ENCODE measurements at places on chromosomes 11 and 22. TPM values are rescaled to one million over a fixed set of nuclear protein-coding genes. Genes with fewer than 3 reads are reported as not detected.

OR51E2 gene
- polyA plus RNA-seq: 0.79 TPM

OR52E8 gene
- not detected for polyA plus RNA-seq

PACSIN3 gene
- 15.3 TPM for polyA plus RNA-seq

HTR3A gene
- polyA plus RNA-seq: not detected

PRODH gene
- not detected for polyA plus RNA-seq

SELENOM gene
- polyA plus RNA-seq: 89.0 TPM

CCDC87 gene
- polyA plus RNA-seq: 0.11 TPM

RFPL1 gene
- not detected for polyA plus RNA-seq

CXCR5 gene
- polyA plus RNA-seq: not detected

NRXN2 gene
- not detected for polyA plus RNA-seq

ABCG4 gene
- 0.30 TPM for polyA plus RNA-seq

WNT7B gene
- 0.56 TPM for polyA plus RNA-seq

KCNJ5 gene
- not detected for polyA plus RNA-seq

- no peak for DNase-seq
Observed at GRCh38 chr22:47851586-47851985, 1089.1 kb downstream of the TBC1D22A start.

GRCh38 chr11:19800162-19800561, 87.5 kb downstream of the NAV2 start:
- DNase-seq: no peak

GRCh38 chr11:78876676-78877075, 302.0 kb upstream of the NARS2 start:
- DNase-seq: no peak

- DNase-seq: no peak
Observed at GRCh38 chr11:31246451-31247165, 122.9 kb downstream of the DCDC1 start.

DNA sequence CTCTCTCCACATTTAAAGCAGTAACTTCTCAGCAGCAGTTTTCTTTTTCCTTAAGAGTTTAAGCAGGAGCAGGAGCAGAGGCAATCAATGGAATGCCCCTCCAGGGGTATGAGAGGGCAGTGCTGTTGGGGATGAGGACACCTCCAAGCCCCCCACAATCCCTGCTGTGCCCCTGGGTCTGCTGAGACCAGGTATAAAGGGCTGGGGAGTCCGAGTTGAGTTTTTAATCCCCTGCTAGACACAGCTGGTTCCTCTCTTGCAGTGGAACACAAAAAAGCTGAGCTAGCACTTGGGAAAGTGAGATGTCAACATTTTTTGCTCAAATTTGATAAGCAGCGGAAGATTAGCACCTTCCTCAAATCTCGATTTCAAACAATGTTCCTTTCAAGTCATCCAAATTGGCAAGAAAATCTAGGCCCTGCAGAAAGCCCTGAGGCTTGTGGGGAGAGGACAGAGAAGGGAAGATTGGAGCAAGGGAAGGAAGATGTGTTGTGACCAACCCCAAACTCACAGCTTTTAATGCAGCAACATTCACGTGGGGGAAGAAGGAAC, 581.9 kb downstream of the SOX6 start:
- no peak for DNase-seq

GRCh38 chr22:27990879-27991278, 71.8 kb upstream of the PITPNB start:
- no peak for DNase-seq

- DNase-seq: no peak
Observed at GRCh38 chr11:122521626-122522025, 133.9 kb upstream of the UBASH3B start.

GRCh38 chr22:48739348-48740085, 1088.2 kb downstream of the BRD1 start:
- no peak for DNase-seq

DNA sequence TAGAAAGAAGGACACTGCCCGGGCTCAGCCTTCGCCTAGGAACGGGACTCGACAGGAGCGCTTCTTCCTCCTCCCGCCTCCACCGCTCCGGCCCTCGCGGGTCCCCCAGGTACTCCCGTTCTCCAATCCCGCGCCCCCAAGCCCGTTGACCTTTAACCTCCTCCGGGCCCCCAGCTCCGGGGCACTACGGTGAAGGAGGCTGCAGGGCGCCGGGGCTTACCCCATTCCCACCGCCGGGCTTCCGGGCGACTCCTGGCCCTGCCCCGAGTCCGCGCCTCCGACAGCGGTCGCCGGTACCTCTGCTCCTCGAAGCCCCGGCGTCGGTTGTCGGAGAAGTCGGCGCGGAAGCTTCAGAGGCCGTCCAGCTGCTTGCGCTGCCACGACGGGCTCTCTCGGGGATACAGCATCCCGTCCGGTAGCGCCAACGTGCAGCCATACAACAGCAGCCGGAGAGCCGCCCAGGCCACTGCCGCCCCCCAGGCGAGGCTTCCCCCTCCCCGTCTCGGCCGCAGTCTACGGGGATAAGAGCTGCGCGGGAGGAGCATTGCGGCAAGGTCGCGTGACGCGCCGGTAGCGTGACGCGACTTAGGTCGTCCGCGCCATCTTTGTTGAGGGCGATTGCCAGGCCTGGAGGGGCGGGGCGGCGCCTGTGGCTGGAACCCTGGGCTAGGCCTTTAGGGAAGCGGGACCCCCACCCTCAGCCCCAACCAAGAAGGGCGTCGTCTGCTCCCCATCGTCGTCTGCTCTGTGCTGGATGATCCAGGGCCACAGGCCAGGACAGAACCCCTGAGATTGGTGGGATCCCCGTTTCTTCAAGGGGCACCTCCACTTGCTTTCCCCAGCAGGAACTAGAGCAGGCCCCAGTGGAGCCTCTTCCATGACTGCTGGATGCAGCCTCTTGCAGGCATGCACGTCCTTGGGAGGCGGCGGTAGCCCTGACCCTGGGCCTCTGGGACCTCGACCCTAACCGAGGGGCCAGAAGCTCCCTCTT, 26.3 kb downstream of the RGL4 start:
- DNase-seq: peak; percentile 63

DNA sequence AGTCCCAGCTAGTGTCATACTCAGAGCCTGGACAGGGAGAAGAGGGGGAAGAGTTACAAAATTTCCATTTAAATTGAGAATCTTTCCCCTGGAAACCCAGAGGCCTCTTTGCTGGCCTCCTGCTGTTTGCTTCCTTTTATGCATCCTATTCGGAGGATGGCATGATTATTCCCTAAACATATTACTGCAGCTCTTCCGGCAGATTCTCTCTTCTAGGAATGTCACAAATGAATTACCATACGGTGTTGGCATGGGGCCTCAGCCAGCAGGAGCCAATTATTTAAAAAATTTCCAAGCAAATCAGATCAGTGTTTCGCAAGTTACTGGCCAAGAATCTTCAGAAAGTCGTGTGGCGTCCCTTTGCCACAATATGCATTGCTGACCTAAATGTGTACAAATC, 326.7 kb upstream of the NCAM1 start:
- no peak for DNase-seq

DNA sequence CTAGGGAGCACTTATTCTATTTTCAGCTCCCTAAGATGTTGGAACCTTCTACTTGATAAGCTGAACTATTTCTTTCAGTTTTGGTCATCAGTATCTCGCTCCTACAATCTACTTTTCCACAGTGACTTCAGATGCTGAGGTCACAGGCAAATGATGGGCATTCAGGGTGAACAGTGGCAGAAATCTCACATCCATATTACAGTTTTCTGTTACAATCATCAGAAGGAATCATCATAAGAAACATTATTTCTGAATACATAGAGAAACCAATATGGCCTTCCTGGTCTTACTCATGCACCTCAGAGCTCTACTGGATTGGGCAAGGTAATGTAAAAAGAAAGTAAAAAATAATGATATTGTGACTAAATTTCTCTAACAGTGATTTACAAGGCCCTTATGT, 39.4 kb upstream of the DDI1 start:
- DNase-seq: no peak

DNA sequence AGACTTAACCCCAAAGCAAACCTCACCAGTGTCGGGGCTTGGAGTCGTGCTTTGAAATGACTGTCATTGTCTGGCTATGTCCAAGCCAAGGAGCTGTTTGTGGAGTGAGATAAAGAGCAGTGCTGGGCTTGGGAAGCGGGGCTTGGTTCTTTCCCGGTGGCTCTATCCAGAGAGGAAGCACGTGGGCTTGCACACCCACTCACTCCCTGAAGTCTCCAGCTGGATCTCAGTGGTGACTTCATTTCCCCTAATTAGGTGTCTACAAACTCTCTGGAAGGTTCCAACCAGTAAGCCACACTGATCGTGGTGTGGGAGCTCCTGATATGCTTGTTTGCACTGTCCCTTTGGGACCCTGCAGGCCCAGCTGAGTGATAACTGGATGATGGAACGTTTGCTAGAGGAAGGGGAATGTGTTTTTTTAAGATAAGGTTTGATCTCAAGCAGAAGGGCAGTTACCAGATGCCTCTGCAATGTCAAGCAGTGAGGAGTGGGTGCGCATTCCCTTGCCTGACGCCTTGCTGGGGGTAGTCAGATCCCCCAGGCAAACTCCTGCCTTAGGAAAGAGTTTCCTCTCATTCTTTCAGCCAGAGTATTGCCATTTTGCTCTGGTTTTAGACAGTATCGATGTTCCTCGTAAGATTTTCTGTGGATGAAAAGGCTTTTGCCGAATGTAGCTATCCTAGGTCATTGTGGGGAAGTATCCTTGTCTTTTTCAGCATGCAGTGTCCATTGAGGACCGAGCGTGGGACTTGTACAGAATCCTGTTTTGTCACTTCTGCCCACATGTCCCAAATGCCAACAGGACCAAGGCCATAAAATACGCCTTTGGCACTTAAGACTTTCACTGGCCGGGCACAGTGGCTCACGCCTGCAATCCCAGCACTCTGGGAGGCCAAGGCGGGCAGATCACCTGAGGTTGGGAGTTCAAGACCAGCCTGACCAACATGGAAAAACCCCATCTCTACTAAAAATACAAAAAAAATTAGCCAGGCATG, 90.9 kb downstream of the MICAL2 start:
- DNase-seq: no peak

GRCh38 chr11:13376838-13377237, 86.2 kb downstream of the BTBD10 start:
- no peak for DNase-seq

- peak; percentile 94 for DNase-seq
Observed at GRCh38 chr22:45246060-45246985, 5.6 kb upstream of the KIAA0930 start.

GRCh38 chr22:28373831-28374230, 305.8 kb downstream of the TTC28 start:
- DNase-seq: no peak

DNA sequence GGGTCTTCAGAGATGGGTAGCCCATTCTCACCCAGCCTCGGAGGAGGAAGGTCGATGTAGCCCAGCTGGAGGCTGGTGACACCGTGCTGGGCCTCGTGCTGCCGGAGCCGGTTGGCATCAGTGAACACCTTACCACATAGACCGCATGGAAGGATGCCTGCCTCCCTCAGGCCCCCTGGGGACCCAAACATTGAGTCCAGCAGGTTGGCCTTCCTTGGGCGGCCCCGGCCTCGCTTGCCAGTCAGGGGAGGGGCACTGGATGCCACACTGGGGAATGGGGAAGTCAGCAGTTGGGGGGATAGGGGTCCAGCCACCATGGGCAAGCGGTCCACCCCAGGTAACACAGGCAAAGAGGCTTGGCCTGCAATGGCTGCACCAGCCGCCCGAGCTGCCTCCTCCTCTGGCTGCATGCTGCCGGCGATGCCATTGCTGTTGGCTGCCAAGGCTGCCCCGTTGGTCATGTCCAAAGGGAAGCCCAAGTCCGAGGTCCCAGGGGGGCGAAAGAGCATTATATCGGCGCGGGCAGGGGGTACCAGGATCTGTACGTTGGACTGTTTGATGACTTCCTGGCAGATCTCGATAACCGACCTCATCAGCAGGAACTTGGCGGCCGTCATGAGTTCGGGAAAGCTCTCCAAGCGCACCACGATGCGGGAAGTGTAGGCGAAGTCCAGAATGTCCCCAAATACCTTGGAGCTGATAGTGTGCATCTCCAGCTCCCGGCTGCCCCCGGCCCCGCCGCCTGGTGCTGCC, 1.4 kb downstream of the PATZ1 start:
- DNase-seq: no peak

GRCh38 chr11:45748801-45749200, 56.1 kb upstream of the SLC35C1 start:
- DNase-seq: no peak

- DNase-seq: no peak
Observed at GRCh38 chr22:28938286-28938833, 55.0 kb downstream of the ZNRF3 start.

DNA sequence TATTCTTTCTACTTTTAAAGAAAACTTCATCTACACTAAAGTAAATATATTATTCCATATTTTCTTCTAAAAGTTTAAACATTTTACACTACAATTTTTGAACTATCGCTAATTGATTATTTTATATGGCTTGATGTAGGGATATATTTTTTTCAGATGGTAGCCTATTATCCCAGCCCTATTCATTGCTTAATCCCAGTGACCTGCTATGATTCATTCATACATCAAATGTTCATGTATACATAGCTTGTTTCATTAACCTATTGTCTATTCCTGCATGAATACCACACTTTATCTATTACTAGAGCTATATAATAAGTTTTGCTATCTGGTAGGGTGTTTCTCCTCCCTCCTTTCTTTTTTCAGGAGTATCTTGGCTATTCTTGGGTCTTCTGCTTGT, 5.0 kb upstream of the ROBO4 start:
- DNase-seq: no peak

DNA sequence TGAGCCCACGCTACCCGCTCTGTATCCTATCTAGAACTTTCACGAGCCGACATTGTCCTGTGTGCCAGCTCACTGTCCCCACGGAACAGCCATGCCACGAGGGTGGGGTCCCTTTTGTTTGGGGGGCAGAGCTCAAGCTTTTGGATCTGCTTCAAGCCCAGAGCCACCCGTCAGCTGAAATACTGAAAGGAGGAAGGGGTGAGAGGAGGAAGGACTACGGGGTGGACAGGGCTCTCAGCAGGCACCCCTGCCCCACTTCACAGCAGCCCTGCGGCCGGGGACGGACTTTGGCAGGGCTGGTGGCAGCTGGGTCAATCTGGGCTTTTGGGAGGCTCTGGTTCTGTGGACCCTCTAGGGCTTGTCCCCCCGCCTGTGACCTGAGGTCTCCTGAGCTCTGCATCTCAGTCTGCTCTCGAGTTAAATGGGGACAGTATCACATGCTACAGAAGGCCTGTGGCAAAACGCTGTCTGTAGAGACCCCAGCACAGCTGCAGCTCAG, 30.0 kb upstream of the MUC5AC start:
- no peak for DNase-seq

DNA sequence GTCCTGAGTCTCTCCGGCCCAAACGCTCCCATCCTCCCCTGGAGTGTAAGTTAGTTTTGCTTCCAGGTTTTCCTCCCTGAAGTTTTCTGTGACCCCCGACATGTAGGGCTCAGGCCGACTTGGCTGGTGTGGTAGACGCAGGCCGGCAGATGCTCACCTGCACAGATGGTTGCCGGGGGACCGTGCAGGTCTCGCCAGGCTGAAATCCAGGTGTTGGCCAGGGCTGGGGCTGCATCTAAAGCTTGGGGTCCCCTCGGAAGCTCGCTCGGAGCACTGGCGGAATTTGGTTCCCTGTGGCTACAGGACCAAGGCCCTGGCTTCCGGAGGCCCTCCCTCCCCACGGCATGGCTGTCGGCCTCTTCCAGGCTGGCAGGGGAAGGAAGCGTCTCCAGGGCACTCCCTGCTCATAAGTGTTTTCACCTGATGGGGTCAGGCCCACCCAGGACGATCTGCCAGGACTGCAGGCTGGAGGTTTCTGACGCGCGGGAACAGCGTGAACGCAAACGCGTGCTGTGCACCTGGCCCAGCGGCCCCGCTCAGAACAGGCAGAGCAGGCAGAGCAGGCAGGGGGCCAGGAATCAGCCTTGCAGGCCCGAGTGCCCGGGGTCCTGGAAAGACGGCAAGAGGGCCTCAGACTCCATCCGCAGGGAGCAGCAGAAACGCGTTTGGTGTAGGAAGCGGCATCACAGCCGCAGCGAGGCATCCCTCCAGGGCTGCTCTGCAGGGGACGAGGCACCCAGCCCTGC, 258.2 kb downstream of the BRD1 start:
- no peak for DNase-seq

All from AG04450 (cell line).